ENCODE measurements at places on chromosomes 7 and 10. TPM values are rescaled to one million over a fixed set of nuclear protein-coding genes. Genes with fewer than 3 reads are reported as not detected.

DNA sequence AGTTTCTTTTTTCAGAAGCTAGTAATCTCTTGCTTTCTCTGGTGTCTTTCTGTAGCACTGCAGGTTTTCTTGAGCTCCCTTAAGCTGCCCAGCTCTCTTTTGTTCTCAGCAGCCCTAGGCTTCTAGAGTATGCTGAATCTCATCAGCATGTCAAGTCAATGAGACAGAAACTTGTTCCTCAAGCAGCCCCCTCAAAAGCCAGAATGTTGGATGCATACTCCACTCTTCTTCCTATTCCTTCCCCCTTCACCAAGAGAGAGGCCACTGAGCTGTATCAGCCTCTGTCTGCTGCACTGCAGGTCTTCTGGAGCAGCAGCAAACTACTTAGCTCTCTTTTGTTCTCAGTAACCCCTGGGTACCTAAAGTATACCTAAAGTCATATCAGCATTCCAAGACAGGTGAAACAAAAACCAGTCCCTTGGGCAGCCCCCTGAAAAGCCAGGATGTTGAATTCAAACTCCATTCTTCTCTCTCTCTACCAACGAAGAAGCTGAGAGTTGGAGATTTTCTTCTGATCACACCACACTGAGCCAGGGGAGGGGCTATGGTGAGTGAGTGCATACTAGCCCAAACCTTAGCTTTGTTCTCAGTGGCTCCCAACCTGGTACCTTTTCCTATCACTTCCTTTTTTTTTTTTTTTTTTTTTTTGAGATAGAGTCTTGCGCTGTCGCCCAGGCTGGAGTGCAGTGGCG lies 73.3 kb upstream of the WAC start:
- H3K4me3 ChIP-seq = no peak overlapping the region
- no peak for DNase-seq

DNA sequence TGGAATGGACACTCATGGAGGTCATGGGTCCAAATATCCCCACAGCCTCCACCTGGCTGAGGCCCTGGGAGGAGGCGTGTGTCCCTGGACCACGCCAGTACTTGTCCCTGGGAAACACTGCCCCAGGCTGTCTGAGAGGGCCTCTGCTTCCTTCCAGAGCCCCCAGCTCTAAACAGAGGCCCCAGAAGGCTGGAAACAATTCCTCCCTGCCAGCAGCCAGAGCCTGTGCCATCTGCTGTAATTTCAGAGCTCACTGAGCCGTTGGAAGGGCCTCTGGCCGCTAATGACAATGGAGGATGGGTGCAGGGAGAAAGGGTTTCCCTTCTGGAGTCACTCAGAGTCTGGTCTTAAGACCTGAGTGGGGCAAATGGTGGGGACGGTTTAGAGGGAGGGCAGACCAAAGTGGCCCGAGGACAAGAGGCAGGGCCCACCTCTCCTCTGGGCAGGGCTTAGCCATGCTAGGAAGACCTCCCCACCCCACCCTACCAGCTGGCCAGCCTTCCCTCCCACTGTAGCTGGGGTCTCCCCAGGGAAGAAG lies 7.1 kb downstream of the CHAT start:
- H3K4me1 ChIP-seq = no peaks in the 10 kb centered on the region
- no peaks in the 10 kb centered on the region for H3K27me3 ChIP-seq
- no peak overlapping the region for H3K4me3 ChIP-seq
- no peak overlapping the region for H3K27ac ChIP-seq
- H3K36me3 ChIP-seq = no peaks in the 10 kb centered on the region

Gene MRPS24
- total RNA-seq = 73.0 TPM

Gene AMZ1
- 2.6 TPM for total RNA-seq

GRCh38 chr7:101121991-101122932 lies 4.6 kb upstream of the SERPINE1 start:
- no peaks in the 10 kb centered on the region for H3K27me3 ChIP-seq
- peak overlapping the region; percentile 33 for H3K4me3 ChIP-seq
- peaks cover 39% of the 10 kb centered on the region for H3K4me1 ChIP-seq
- no peaks in the 10 kb centered on the region for H3K36me3 ChIP-seq
- peak; percentile 88 for DNase-seq

Measured in ovary (tissue), 10 donors.